HT-29 (cell line): ENCODE measurements at places on chromosomes 4 and X. TPM values are rescaled to one million over a fixed set of nuclear protein-coding genes. Genes with fewer than 3 reads are reported as not detected.

DNA sequence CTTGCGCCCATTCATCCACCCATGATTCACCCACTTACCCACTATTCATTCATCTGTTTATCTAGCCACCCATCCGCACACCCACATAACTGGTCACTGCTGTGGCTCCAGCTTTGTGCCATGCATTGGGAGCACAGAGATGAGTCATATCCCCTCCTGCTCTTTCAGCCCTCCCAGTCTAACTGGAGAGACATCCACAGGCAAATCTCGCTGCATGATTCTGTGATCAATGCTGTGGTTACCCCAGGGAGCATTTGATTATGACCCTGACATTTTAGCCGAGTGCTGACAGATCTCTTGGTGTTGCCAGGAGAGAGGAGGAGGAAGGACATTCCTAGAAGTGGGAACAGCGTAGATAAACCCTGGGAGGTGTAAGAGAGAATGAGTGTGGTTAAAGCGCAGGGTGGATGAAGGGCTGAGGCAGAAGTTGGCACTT is 10.4 kb upstream of the PORCN start:
- DNase-seq, result no peak

Gene ANK2
- 0.03 and 0.08 TPM in 2 replicates for total RNA-seq

GRCh38 chr4:113838460-113838859 is 76.9 kb upstream of the CAMK2D start:
- DNase-seq, result no peak

DNA sequence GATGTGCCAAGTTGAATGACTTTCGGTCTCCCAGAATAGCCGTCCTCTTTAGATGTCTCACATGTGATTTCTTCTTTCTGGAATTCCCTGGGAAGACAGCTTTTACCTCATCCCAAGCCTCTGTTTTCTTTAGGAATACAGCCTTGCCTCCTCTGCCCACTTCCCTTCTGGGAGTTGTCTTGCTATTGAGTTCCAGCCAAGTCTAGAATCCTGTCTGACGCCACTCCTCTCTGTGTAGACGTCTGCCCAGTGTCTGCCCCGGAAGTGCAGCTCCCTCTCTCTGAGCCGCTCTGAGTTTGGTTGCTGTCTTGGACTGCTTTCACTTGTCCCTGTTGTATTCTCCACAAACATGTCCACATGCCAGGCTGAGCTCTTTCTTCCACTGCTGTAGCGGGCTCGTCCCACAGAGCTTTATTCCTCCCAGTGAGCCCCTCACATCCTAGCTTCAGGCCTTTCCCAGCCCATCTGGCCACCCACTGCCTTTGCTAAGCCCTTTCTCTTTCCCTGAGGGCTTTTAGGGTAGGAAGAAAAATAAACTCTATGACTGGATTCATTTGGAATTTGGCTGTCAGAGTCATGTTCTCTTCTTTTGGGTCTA is 9.0 kb upstream of the IGFBP7 start:
- DNase-seq, result no peak

Gene TMEM144
- total RNA-seq, result 2.4 and 4.6 TPM in 2 replicates

GRCh38 chr4:37132351-37132974 is 112.1 kb upstream of the NWD2 start:
- DNase-seq, result peak; percentile 5

- DNase-seq, result no peak
These were observed 687.6 kb downstream of the C4orf33 start for GRCh38 chr4:129783596-129783995.

- DNase-seq, result peak; percentile 12
These were observed 119.2 kb downstream of the IRF2 start for GRCh38 chr4:184355111-184355604.
